Putamen (tissue), 1 donor: ENCODE measurements at places on chromosomes 12 and 14.
A peak's percentile ranks its signal among the peaks of the same experiment; 100 is the strongest.

GRCh38 chr12:82300611-82301010 is 57.6 kb downstream of the CCDC59 start:
- no peak for DNase-seq

DNA sequence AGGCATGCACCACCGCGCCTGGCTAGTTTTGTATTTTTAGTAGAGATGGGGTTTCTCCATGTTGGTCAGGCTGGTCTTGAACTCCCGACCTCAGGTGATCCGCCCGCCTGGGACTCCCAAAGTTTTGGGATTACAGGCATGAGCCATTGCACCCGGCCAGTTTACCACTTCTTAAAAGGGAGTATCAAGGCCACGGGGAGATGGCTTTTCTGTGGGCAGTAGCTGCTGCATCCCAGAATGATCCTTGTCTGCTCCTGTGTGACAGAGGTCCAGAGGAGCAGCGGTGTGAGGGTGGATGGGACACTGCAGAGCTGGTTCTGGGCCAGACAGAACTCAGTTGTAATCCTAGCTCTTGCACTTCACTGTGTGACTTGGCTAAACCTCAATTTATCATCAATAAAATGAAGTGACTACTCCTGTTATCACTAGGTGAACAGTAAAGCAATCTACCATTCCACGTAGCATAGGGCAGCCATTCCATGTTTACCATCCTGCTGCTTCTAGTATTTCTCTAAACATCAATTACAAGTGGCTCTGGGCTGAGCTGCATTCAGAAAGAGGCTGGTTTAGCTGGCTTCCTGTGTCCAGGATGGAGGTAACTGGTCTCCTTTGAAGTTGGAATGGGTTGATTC is 3.0 kb upstream of the NPFF start:
- DNase-seq = no peak

DNA sequence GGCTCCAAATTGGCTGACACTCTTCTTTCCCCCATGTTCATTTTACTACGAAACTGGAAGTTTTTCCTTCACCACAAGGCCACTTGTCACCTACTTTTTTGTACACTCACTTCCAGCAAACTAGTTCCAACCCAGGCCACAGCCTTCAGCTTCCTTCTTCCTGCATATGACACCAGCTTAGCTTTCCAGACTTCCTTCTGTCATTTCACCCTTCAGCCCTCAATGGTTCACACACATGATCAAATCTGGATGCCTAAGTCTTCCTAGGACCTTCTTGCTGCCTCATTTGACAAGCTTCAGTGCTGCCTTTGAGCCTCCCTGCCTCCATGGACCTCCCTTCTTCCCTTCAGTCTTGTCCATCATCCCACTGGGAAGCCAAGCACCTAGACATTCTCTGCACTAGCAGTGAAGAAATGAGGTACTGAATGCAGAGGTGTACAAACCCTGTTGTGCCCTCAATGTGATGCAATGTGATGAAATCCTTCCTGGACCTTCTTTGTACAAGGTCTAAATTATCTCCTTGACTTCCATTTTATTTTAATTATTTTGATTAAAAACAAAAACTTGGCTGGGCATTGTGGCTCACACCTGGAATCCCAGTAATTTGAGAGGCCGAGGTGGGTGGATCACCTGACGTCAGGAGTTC is 4.3 kb upstream of the REC8 start:
- no peak for DNase-seq

GRCh38 chr12:111435661-111436201 is 30.0 kb downstream of the SH2B3 start:
- DNase-seq = no peak

- DNase-seq = no peak
Observed at GRCh38 chr14:87492561-87492960, 500.4 kb downstream of the GALC start.

- DNase-seq = no peak
Observed at GRCh38 chr14:68766299-68767247, 26.3 kb downstream of the ZFP36L1 start.

GRCh38 chr12:19440019-19440858 is 947 bp downstream of the AEBP2 start:
- peak; percentile 37 for DNase-seq

DNA sequence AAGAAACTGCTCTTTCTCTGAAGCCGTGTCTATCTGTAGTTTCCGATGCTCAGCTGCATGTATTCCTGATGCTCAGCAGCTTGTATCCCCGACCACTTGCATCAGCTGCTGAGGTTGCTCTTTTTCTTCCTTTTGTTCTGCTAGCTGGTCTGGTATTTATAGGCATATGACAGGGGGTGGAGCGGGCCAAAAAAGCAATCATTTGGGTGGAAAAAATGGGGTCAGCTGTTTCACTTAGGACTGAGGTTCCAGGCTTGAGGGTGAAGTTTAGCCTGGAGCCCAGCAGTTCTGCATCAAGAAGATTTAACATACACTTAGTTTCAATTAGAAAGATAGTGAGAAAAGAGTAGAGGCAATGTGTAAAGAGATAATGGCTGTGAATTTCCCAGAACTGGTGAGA is 23.6 kb upstream of the AMN1 start:
- no peak for DNase-seq

DNA sequence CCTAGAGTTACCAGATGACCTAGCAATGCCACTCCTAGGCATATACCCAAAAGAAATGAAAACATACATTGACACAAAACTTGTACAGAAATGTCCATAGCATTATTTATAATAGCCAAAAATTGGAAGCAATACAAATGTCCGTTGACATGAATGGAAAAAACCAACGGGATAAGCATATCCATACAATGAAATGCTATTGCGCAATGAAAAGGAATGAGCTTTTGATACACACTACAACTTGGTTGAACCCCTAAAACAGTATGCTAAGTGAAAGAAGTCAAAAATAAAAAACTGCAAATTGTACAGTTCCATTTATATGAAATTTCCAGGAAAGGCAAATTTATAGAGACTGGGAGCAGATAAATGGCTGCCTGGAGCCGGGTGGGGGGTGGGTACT is 90.6 kb upstream of the G2E3 start:
- DNase-seq = no peak

DNA sequence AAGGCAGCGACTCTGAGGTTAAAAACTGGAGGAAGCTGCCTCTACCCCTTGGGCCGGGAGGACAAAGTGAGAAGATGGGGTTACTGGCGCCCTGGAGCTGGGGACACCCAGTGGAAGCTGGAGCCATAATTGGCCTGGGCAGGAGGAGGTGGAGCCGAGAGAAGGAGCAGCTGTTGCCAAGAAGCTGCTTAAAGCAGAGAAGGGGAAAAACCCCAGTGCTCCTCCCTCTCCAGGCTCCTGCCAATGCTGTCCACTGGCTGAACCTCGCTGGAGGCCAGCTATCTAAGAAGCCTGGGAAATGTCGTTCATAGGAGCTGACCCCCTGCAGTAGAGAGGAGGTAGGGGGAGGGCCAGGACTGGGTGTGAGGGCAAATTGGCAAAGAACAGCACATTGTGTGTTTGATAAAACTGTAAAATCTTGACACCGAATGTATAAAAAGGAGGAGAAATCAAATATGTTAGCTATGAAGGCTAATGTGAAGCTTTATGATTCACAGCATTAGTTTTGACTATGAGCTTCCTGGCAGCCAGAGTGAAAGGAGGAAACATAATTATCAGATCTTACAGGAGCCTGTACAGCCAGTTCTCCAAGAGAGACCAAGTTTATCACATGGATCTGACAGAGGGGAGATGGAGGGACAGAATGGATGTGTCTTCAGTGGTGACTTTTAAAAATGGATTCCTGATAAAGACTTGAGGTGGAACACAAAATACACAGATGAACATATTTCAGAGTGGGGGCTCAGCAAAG is 9.5 kb downstream of the HHIPL1 start:
- DNase-seq = no peak
